ENCODE measurements at places on chromosomes 6 and 20.
A peak's percentile ranks its signal among the peaks of the same experiment; 100 is the strongest.

GRCh38 chr6:129546702-129547101 lies 163.3 kb downstream of the ARHGAP18 start:
- no peak for DNase-seq

- no peak for DNase-seq
These were observed 812 bp downstream of the MYMX start for GRCh38 chr6:44217332-44218143.

GRCh38 chr20:50163570-50164317 lies 10.2 kb upstream of the PEDS1 start:
- no peak for DNase-seq

DNA sequence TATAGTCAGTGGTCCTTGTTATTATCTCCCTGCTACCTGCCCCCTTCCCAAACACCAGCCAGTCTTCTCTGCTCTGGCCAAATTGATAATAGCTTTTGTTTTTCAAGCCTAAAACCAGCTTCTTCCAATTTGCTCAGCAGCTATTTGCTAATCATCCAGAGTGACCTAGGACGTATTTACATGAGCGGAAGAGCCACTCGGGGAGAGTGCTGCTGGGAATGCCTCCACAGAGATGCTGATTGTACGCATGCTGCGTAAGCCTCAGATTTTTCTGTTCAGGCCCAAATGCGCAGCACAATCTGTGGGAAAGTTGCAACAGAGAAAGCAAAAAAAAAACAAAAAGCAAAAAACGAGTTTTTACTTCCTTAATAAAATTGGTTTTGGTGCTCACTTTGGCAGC lies 24.4 kb upstream of the ID1 start:
- DNase-seq = no peak

- no peak for DNase-seq
These were observed 82.9 kb upstream of the MAFB start for GRCh38 chr20:40771848-40772511.

DNA sequence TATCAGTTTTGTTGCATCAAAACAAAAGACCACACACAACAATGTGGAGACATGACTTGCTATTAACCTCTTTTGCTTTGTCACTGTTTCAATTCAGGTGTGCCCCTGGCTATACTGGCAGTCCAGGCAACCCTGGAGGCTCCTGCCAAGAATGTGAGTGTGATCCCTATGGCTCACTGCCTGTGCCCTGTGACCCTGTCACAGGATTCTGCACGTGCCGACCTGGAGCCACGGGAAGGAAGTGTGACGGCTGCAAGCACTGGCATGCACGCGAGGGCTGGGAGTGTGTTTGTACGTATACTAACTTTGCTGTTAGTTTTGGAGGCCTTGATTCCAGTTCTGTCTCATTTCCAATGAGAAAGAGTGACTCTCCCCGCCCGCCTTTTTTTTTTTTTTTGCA lies 356.9 kb downstream of the ARHGAP18 start:
- DNase-seq = no peak

DNA sequence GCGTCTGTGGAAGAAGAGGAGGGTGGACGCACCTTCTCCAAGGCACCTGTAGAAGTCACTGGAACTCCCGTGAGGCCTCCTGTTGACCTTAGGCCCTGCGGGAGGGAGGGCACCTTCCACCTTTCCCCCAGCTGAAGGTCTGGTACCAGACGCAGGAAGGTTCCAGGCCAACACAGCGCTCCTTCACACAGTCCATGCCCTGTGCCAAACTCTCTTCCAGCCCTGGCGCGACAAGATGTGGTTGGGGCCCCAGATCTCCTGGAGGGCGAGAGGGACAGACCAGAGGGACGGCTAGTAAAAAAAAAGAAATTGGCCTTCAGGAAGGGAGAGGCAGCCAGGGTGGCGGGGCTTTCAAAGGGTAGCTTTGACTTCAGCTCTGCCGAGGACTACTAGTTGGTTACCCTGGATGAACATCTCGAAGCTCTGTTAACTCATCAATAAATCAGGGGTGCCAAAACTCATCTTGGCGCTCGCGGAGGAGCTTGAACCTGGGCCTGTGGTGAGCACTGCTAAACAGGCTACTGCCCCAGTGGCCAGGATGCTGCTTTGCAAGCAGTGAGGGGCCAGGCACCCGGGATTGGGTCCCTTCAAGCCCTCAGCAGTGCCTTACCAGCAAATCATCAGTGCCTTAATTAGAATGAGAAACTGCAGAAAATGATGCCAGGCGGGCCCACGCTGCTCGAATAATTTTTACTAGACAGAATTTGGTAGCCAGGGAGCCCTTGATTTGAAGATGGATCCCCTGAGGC lies 14.9 kb downstream of the AARS2 start:
- no peak for DNase-seq

- DNase-seq = no peak
These were observed 2.8 kb downstream of the TENT5A start for GRCh38 chr6:81749707-81750106.

DNA sequence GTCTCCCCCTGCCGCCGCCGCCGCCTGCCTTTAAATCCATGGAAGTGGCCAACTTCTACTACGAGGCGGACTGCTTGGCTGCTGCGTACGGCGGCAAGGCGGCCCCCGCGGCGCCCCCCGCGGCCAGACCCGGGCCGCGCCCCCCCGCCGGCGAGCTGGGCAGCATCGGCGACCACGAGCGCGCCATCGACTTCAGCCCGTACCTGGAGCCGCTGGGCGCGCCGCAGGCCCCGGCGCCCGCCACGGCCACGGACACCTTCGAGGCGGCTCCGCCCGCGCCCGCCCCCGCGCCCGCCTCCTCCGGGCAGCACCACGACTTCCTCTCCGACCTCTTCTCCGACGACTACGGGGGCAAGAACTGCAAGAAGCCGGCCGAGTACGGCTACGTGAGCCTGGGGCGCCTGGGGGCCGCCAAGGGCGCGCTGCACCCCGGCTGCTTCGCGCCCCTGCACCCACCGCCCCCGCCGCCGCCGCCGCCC lies 474 bp downstream of the CEBPB start:
- DNase-seq = peak; percentile 46

- no peak for DNase-seq
These were observed 5.9 kb downstream of the CD2AP start for GRCh38 chr6:47483516-47483852.

DNA sequence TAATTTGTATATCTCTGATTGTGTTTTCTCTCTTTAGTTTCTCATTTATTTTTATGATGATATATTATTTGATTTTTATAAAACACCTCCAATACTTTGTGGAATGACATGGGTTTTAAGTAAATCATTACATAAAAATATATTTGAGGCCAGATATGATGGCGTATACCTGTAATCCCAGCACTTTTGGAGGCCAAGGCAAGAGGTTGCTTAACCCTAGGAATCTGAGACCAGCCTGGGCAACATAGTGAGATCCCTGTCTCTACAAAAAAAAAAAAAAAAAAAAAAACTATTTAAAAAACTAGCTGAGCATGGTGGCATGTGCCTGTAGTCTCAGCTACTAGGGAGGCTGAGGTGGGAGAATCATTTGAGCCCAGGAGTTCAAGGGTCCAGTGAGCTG lies 87.3 kb downstream of the BMP6 start:
- DNase-seq = no peak
